D721Med (cell line): ENCODE measurements at places on chromosomes 12 and 14.

- DNase-seq, result no peak
Observed at GRCh38 chr14:72054911-72055310, 122.7 kb downstream of the RGS6 start.

- DNase-seq, result peak; percentile 68
Observed at GRCh38 chr14:93184391-93185348, at the start of the genes LYSET and MOAP1. Gene LYSET (plus strand): TSS chr14:93185317. CDS start chr14:93185406, 89 bp downstream. Gene MOAP1 (minus strand): TSS chr14:93184897. CDS start chr14:93184242, 655 bp downstream.

DNA sequence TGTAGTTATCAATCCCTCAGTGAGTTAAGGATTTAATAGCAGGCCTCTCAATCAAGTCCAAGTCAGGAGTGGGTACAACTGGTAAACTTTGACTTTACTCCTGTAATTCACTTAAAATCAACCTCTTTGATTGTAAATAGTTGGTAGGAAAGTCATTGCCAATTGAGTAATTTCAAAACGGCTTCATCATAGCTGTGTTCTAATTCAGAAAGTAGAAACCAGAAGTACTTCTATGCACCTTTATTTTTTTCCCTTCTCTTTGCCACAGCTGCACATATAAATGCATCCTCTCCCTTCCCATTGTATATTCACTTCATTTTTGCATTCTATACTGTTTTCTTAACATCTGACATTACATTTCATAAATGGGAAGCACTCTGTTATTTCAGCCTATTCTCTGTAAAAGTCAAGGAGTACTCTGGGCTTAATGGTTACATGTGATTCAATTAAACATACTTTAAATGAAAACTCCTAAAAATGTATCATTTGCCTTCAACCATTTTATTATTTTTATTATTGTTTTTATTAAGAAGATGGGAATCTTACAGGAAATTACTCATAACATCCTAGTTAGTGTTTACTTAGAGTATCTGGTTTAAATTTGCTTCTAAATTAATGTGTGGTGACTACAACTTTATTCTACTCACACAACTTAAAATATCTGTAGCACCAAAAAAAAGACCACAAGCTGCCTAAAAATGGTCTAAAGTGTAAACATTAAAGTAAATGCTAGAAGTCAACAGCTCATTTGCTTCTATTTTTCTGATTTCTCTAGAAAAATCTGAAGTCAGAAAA is 171.2 kb downstream of the CEP128 start:
- no peak for DNase-seq

GRCh38 chr12:120079411-120080400 is 36.8 kb downstream of the RAB35 start:
- DNase-seq, result no peak

DNA sequence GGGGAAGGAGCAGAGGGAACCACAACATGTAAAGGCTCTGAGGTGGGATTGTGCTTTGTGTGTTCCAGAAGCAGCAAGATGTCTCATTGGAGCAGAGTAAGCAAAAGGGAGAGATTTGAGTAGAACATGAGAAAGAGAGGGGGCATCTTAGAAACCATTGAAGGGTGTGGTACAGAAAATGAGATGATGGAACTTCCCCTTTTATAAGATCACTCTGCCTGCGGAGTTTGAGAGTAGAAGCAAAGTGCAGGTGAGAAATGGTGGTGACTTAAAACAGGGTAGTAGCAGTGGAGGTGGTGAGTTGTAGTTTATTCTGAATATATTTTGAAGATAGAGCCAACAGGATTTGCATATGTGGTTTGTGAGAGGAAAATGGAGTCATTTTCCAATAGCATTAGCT is 56.0 kb downstream of the FBXO34 start:
- DNase-seq, result no peak

DNA sequence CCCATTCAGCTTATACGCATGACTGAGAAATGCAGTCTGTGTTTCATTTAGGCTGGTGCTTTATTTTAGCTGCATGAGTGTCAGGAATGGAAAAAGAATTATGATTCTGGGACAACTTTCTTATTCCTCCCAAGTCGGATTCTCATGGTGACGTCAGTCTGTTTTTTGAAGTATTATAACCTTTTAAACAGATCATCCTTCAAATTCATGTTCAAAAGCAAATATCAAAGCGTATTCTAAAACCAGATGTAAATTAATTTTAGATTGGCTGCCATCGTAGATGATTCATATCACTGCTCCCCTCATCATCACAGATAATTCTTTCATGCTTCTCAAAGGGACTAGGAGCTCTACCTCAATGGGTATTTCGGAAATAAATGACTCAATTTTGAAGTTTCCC is 15.0 kb downstream of the FNTB start:
- no peak for DNase-seq

- no peak for DNase-seq
Observed at GRCh38 chr14:104864267-104865080, 594 bp upstream of the CEP170B start.

DNA sequence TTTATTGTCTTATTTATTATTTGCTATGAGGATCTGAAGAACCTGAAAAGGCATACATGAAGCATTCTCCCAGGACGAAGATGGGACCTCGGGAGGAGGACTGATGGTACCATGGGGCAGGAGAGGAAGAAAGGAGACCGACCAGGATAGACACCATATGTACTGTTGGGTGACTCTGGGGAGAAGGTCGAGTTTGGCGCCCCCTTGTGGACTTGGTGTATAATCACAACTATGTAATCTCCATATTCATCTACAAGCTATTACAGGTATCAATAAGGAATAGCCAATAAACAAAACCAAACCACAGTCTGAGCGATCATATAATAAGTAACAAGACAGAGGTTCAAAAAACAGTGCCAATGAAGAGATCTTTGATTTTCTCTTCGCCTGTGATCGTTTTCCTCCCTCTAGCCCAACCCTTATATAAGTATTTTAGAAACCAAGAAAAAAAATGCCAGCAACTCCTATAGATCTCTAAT is 139.1 kb downstream of the SPTSSA start:
- peak; percentile 49 for DNase-seq

- DNase-seq, result no peak
Observed at GRCh38 chr12:32860192-32860591, 36.4 kb downstream of the PKP2 start.

GRCh38 chr12:18797604-18798003 is 59.7 kb downstream of the CAPZA3 start:
- DNase-seq, result no peak

DNA sequence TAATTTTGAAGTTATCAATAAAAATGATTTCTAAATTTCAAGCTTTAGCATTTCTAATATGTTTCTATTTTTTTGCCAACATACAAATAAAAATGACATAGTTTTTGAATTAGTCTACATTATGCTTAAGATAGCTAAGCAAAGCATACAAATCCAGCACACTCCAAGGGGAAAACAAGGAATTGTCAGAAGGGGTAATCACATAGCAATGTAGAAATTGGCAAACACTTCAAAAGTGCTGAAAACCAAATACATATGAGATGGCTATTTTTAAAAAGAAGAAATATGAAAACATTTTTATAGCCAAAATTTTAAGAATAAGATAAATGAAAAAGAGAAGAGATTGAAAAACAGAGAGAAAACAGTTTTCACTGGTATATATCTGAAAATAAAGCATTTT is 308.0 kb downstream of the SLC6A15 start:
- DNase-seq, result no peak

DNA sequence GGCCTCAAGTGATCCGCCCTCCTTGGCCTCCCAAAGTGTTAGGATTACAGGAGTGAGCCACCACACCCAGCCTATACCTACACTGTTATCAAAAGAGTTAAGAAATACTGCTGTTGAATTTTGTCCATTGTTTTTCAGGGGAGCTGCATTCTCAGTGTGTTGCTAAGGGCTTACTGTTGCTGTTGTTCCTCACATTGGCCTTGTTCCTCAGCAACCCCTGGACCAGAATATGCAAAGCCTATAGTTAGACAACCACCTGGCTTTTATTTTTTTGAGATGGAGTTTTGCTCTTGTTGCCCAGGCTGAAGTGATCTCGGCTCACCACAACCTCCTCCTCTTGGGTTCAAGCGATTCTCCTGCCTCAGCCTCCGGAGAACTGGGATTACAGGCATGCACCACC is 4.7 kb upstream of the ATP6V0A2 start:
- DNase-seq, result no peak

- no peak for DNase-seq
Observed at GRCh38 chr14:69693145-69693544, 73.8 kb upstream of the SRSF5 start.

DNA sequence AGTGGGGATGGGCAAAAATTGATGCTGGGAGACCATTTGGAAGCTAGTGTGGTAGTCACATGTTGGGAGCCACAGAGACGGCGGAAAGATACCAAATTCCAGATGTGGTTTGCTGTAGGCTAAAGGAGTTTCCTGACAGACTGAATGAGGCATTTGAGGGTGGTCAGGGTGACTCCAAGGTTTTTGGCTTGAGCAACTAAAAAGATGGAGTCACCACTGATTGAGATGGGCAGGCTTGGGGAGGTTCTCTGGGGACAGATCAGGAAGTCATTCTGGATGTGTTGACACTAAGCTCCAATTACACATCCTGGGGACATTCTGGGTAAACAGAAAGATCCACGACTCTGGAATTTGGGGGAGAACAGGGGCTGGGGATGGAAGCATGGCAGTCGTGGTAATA is 15.5 kb upstream of the SERPINA9 start:
- DNase-seq, result no peak

GRCh38 chr14:67413806-67414769 is 2.1 kb upstream of the PLEK2 start:
- DNase-seq, result no peak

GRCh38 chr12:105337391-105337790 is 6.9 kb downstream of the C12orf75 start:
- no peak for DNase-seq

DNA sequence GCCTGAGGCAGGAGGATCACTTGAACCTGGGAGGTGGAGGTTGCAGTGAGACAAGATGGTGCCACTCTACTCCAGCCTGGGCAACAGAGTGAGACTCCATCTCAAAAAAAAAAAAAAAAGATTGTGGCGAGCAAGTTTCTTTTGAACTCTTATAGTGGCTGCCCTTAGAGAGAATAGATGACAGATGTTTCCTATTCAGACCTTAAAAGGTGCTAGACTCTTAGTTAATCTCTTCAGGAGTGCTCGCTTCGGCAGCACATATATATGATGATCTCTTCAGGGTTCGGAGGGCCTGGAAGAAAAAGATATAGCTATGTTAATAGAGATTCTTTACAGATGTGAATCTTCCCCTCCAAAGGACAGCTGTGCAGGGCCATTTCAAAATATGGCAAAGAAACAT is 73.1 kb upstream of the AMN1 start:
- DNase-seq, result no peak

DNA sequence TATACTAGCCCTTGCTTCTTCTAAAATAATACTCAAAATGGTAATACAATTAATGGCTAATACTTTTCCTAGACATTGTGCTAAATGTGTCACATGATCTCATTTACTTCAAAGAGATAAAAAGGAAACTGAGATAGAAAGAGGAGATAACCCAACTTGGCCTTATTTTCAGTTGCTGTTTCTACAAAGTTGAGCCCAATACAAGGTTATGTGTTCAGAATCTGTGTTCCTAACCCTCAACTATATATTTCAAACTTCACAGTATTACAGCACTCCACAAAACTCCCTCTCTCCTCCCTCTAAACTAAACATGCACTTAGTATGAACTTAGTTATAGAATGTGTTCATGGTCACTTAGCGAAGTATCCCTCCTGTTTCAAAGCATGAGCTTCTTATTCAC is 277.9 kb downstream of the CCER1 start:
- no peak for DNase-seq

DNA sequence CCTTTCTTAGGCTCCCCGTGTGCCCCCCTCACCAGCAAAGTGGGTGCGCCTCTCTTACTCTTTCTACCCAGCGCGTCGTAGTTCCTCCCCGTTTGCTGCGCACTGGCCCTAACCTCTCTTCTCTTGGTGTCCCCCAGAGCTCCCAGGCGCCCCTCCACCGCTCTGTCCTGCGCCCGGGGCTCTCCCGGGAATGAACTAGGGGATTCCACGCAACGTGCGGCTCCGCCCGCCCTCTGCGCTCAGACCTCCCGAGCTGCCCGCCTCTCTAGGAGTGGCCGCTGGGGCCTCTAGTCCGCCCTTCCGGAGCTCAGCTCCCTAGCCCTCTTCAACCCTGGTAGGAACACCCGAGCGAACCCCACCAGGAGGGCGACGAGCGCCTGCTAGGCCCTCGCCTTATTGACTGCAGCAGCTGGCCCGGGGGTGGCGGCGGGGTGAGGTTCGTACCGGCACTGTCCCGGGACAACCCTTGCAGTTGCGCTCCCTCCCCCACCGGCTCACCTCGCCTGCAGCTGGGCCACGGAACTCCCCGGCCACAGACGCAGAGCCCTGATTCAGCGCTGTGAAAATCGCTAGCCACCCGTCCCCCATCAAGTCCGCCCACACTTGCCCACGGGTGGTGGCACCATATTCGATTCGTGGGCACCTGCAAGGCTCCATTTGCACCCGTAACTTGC is 1.3 kb downstream of the TMEM233 start:
- no peak for DNase-seq

GRCh38 chr12:28021704-28022103 is 49.2 kb upstream of the PTHLH start:
- DNase-seq, result no peak

DNA sequence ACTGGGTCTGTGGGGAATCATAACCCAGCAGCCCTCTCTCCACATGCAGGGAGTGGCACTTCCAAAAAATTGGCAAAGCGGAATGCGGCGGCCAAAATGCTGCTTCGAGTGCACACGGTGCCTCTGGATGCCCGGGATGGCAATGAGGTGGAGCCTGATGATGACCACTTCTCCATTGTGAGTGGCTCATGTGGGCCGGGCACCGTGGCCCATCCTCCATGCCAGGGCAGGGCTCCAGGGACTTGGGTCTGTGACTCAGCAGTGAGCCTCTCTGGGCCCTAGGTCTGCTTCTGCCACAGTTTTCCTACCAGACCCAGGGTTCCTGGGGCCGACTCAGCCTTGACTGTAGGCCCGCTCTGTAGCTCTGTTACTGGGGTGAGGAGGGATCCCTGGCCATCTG is 2.2 kb downstream of the NPFF start:
- DNase-seq, result no peak

- peak; percentile 13 for DNase-seq
Observed at GRCh38 chr12:49332441-49332861, 4.5 kb downstream of the C1QL4 start.

- no peak for DNase-seq
Observed at GRCh38 chr12:88662961-88663360, 82.7 kb upstream of the KITLG start.

DNA sequence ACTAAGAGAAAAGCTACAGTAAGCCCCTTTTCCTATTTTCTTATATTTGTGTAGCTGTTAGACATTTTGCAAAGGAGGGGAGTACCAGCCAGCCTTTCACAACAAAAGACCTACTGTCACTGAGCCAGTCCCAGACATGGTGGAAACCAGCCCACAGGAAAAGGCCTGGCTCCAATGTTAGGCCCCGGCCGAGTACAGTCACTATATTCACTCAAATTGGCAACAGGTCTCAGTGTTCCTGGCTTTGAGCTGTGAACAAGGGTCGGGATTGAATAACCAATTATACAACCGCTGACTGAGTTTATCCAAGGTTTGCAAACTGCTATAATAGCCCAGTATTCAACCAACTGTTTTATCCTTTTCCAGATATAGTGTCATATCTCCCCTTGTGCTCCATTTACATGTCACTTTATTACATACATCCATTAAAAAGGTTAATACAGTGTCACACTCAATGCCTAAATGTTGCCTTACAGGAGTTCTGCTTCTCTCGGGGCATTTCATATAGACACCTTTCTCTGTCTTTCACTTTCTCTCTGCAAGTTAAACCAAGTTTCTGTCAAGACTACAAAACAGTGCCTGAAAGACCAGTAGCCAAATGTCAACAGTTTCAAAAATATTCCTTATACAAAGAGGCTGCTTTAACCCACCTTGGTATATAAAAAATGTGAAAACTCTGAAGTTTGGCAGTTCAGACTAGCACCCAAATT is 178.1 kb downstream of the SOX5 start:
- no peak for DNase-seq
